ENCODE measurements at places on chromosomes 7 and 10.

- DNase-seq: no peak
Observed at GRCh38 chr7:5430612-5430947, 6.9 kb upstream of the TNRC18 start.

- DNase-seq: peak; percentile 30
Observed at GRCh38 chr7:26954951-26955350, 90.6 kb upstream of the SKAP2 start.

- DNase-seq: no peak
Observed at GRCh38 chr10:24287559-24288195, 78.7 kb downstream of the KIAA1217 start.

DNA sequence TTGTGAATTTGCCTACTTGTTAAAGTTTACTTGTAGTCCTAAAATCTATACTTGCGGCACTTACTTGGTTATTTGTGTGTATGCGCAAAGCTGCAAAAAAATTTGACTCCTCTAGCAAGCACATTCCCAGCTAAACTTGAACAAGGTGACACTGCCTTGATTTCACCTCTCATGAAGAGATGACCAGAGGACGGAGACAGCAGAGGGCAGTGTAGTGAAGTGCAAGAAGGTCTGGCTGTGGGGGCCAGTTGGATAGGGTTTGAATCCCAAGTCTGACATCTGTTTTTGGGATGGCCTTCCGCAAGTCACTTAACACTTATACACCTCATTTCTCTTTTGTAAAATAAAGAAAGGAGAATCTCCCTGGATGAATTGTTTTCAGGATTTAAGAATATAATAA is 15.7 kb downstream of the SLK start:
- no peak for DNase-seq

DNA sequence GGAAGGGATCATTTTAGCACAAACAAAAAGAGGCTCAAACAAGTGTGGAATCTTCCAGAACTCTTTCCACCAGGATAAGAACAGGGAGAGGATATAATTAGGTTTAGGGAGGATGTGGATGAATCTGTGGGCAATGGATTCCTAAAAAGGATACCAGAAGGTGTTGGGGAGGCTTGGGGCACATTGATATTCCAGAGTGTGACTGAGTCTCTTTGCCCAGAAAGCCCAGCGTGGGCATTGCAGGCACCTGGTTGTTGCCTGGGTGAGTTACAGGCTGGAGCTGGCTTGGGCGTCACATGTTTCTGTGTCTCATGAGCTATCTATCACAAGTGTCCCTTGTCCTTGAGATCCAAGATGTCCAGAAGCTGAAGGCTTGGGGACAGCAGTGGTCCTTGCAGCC is 3.3 kb downstream of the COL26A1 start:
- DNase-seq: no peak

- peak; percentile 66 for DNase-seq
Observed at GRCh38 chr10:24383681-24384106, 174.8 kb downstream of the KIAA1217 start.

DNA sequence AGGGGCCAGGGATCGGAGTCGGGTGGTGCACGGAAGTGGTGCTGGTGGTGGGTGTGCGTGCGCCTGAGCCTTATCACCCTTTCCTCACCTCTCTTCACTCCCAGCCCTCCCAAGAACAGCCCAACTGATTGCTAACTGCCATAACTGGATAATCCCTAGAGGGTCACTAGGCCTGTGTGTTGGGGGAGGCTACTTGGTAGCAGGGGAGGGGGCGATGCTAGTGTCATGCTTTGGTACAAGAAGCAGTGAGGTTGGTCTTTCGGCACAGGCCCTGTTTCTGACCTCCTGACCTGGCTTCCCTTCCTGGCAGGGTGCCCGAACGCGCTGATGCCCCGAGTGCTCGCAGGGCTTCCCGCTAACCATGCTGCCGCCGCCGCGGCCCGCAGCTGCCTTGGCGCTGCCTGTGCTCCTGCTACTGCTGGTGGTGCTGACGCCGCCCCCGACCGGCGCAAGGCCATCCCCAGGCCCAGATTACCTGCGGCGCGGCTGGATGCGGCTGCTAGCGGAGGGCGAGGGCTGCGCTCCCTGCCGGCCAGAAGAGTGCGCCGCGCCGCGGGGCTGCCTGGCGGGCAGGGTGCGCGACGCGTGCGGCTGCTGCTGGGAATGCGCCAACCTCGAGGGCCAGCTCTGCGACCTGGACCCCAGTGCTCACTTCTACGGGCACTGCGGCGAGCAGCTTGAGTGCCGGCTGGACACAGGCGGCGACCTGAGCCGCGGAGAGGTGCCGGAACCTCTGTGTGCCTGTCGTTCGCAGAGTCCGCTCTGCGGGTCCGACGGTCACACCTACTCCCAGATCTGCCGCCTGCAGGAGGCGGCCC is 652 bp downstream of the KAZALD1 start:
- DNase-seq: no peak

GRCh38 chr10:13701157-13701919 is 114.6 kb downstream of the PRPF18 start:
- DNase-seq: no peak

DNA sequence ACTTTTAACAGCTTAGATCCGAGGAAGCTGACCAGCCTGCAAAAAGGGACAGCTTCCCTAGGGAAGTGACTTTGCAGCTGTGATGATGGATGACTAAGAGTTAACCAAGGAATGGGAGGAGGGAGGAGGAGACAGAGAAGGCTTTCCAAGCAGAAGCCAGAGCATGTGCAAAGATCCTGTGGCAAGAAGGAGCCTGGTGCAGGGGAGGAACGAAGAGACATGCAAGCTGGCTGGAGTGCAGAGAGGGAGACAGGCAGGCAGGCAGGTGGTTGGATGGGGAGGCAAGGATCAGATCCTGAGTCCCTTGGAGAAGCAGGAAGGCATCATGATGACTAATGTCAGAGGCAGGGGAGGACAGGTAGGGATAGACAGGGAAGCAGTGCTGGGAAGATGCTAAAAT is 148.8 kb downstream of the PFKFB3 start:
- no peak for DNase-seq

DNA sequence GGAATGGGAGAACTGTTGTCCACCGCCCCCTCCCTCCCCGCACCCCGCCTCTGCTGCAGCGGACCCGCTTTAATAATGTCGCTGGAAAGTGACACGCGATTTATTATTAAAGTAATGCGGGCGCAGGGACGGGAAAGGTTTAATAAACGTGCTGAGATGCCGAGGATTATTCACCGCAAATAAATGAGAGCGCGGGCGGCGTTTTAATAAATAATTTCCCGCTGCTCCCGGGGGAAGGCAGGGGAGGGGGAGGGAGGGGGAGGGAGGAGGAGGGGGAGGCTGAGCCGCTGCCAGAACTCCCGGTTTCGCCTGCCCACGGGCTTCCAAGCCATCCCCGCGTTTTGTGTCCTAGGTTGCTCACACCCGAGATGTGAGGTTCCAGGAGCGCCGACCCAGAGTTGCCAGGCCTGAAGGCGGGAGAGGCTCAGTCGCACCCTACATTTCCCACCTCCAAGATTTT is 5.1 kb downstream of the KAZALD1 start:
- DNase-seq: no peak

DNA sequence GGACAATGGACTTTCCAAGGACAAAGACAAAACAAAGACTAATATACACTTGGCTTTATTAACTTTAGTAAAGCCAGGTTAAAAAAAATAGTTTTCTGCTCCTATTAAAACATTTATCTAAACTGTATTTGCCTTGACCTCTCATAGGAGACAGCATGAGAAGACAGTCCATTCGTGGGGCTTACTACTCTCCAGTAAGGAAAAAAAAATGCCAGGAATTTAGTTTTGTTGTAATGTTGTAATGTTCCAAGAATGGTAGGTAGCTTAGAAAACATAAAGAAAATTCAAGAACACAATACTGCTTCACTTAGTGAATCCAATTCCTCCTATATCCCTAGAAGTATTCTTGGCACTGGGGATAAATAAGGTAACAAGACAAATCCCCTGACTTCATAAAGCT is 81.7 kb downstream of the KMT2C start:
- no peak for DNase-seq

- no peak for DNase-seq
Observed at GRCh38 chr10:45513551-45513950, 139.5 kb downstream of the ALOX5 start.

- DNase-seq: no peak
Observed at GRCh38 chr7:131501930-131502685, 54.3 kb downstream of the PODXL start.

DNA sequence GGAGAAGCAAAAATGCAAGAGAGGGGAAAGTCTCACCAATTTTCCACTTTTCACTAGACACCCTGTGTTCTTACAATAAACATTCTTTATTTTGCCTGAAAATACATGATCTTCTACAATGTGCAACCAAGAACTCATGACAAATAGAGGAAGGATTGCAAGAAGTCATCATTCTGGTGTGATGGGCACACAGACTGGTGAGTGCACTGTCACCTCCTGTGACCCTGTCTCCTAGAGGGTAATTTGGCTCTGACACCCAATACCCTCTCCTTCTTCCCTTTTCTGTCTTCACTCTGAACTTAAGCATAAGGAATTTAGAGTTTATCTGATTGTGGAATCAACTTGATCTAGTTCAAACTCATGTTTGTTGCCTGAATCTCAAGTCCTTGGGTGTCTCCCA is 153.7 kb downstream of the SH2D4B start:
- DNase-seq: no peak

- no peak for DNase-seq
Observed at GRCh38 chr7:134709197-134709596, 62.5 kb downstream of the BPGM start.

- no peak for DNase-seq
Observed at GRCh38 chr7:94039368-94040035, 35.3 kb upstream of the BET1 start.

- no peak for DNase-seq
Observed at GRCh38 chr10:95513008-95513589, 48.1 kb downstream of the SORBS1 start.

DNA sequence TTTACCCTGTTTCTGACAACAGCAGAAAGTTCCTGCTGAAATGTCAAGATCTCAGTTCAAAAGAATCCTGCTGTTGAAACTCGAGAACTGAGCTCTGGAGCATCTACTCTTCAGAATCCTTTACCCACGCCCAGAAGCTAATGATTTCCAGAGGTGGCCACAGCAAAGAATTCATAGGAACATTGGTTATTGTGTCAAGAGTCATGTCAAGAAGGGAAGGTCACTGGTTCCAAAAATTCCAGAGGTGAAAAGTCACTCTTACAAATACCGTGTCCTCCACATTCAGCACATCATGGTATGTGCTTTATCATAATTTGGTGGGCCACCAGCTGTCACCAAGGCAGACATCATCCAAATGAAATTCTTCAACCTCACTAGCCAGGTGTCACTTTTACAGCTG is 394.4 kb upstream of the NPVF start:
- no peak for DNase-seq

DNA sequence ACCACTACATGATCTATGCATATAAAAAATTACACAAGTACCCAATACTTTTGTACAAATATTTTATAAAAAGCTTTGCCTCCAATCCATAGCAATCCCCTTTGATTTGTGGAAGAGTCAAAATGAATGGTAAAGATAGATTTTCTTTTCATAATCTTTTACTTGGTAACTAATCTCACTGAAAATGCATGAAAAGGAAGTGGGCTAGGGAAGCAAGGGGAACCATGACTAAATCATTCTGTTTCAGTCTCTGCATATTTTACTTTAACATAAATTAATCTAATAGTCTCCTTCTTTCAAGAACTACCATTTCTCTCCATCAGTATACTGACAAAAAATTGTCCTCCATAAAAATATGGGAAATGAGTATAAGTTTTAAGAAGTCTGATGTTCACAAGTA is 96.9 kb downstream of the TES start:
- no peak for DNase-seq

DNA sequence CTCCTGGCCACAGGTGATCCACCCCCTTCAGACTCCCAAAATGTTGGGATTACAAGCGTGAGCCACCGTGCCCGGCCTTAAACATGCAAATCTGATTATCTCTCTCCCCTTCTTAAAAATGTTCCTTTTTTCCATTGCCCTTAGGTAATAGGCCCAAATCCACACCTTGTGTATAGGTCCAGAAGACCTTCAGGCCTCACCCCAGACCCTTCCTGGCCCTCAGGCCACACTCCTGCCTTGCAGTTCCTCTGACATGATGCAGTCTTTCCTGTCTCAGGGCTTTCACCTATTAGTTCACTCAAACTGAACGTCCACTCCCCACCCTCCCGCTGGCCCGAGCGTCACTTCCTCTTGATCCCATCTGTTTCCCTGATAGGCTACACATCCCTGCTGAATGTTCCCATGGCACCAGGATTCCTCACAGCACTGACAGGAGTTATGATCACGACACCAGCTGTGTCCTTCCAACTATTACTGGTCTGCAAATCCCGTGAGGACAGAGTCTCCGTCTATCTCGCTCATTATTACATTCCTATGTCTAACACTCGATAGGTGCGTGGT is 46.4 kb downstream of the DENND2A start:
- no peak for DNase-seq

All from renal cortex interstitium (tissue), 15 donors.